ENCODE measurements at places on chromosomes 5 and 9.

GRCh38 chr5:118791926-118792734 is 196.2 kb downstream of the DTWD2 start:
- no peak for DNase-seq
- no peaks in the 10 kb centered on the region for H3K36me3 ChIP-seq
- H3K27ac ChIP-seq = no peak overlapping the region
- H3K4me1 ChIP-seq = no peaks in the 10 kb centered on the region
- no peaks in the 10 kb centered on the region for H3K27me3 ChIP-seq

DNA sequence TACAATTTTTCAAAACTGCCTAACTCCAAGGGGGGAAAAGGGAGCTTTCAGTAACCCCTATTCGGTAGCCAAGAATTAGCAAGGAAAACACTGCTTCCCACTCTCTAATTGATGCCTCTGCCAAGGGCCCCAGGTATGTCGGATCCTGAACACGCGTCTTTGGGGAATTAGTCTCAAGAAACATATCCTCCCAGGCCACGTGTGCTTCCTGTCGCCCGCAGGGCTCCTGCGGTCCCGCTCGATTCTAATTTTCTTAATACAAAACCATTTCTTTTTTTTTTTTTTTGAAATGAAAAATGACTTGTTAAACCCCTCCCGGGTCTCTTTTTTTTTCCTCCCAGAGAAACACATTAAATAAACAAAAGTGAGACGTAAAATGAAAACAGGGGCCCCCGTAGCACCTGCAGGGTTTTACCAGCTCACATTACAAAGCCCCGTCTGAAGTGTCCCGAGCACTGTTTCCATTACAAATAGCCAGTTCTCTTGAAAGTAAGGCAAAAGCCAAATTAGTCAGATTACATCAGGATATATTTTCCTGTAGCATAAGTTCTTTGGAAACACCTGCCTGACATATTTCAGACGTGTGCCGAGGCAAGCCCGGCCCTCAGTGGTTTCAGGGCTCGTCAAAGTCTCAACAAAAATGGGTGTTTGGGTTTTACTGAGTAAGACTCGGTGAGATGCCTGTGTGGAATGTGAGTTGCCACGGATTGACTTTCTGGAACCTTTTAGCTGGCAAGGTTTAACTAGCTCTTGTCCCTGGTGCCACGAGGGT is 21.5 kb downstream of the SMIM23 start:
- H3K4me1 ChIP-seq = peaks cover 4% of the 10 kb centered on the region
- H3K27ac ChIP-seq = no peak overlapping the region
- peaks cover 40% of the 10 kb centered on the region for H3K27me3 ChIP-seq
- H3K36me3 ChIP-seq = peaks cover 1% of the 10 kb centered on the region

GRCh38 chr9:135304886-135305285 is 174.7 kb upstream of the PPP1R26 start:
- no peak for DNase-seq
- no peak overlapping the region for H3K4me3 ChIP-seq
- no peaks in the 10 kb centered on the region for H3K27me3 ChIP-seq
- H3K4me1 ChIP-seq = peaks cover 3% of the 10 kb centered on the region
- no peak overlapping the region for H3K27ac ChIP-seq

DNA sequence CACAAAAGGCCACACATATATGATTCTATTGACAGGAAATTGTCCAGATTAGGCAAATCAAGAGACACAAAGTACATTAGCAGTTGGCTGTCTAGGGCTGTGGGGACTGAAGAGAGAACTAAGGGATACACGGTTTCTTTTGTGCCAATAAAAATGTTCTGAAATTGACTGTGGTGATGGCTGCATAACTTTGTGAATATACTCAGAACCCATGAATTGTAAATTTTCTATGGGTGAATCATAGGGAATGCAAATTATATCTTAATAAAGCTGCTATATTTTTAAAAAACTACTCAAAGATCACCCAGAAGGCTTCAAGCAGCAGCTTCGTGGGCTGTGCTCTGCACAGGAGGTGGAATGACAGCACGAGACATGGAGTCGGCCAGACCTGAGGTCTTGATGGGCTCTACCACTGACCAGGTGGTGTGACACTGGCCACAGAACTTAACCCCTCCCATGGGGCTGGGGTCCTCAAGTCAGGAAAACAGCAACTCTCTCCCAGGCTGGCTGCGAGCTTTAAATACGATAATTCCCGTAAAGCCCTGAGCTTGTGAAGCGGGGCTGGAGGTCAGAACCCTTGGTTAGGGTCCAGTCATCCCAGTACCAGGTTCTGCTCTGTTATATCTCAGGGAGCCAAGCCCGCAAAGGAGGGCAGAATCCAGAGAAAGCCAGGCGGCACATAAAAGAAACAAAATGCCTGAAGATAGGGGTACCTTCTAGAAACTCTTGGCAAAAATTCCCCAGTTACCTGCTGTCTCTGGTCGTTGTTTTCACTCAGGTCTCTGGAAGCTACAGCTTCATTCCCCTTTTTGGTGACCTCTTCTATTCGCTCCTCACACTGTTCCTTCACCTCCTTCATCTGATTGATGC is 59.1 kb downstream of the GOLM1 start:
- no peak overlapping the region for H3K4me3 ChIP-seq
- H3K27me3 ChIP-seq = no peaks in the 10 kb centered on the region
- H3K36me3 ChIP-seq = peaks cover 3% of the 10 kb centered on the region
- H3K27ac ChIP-seq = no peak overlapping the region
- H3K4me1 ChIP-seq = no peaks in the 10 kb centered on the region

DNA sequence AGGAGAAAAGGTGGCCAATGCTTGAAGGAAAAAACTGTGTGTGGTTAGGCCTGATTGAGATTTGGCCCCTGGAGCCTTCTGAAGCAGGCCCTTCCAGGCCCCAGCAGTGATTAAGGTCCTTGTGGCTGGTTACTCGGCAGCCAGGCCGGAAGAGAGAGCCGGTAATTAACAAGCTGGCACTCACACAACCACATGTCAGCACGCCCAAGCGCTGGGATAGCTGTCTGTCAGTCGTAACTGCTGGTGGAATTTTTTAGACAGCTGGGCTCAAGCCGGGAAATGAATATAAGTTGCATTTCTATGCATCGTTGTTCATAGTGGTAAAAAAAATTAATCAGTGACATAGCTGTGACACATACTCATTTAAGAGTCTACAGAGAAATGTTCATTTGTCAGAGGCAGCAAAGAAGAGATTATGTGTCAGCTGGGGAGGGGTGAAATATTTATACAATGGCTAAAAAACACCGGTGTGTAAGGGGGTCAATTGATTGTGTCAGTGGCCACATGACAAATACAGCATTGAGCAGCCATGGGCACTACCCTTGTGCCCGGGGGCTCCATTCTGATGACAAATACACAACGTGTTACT is 13.7 kb upstream of the ARAP3 start:
- no peaks in the 10 kb centered on the region for H3K36me3 ChIP-seq
- peaks cover 35% of the 10 kb centered on the region for H3K27me3 ChIP-seq
- no peak overlapping the region for H3K4me3 ChIP-seq
- H3K4me1 ChIP-seq = peaks cover 19% of the 10 kb centered on the region
- no peak for DNase-seq
- no peak overlapping the region for H3K27ac ChIP-seq

DNA sequence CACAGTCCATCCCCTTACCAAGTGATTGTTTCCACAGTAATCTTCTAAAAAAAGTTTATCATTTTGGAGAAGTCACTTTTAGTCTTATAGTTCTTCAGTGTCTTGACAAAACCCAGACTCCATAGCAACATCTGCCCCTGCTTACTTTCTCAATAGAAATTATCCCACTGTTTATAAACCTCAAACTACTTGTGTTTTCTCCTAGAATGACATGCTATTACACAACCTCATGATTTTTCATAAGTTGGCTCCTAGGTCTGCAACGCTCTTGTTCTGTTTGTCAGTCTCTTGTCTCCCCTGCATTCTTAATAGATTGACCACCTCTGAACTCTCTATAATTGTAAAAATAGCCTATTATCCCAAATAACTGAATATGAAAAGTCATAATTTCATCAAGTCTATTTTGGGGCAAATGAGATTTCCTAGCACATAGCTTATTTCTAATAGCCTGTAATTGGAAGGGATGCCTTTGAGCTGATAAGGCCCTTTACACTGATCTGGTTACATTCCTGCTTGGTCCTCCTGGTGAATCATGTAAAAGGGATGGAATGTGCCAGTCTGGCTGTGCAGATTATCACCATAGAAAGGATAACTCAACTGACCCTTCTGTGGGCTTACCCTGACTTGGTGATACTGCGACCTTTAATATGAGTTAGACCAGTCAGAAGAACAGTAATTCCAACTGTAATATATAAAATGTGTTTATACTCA is 69.6 kb downstream of the CHSY3 start:
- no peak overlapping the region for H3K27ac ChIP-seq
- H3K4me3 ChIP-seq = no peak overlapping the region
- no peaks in the 10 kb centered on the region for H3K4me1 ChIP-seq
- DNase-seq = no peak

GRCh38 chr9:76512826-76513225 is 53.8 kb downstream of the GCNT1 start:
- DNase-seq = no peak
- H3K27me3 ChIP-seq = peaks cover 20% of the 10 kb centered on the region
- peaks cover 1% of the 10 kb centered on the region for H3K4me1 ChIP-seq
- H3K27ac ChIP-seq = no peak overlapping the region

- H3K4me1 ChIP-seq = no peaks in the 10 kb centered on the region
- no peak for DNase-seq
- H3K4me3 ChIP-seq = no peak overlapping the region
- H3K27me3 ChIP-seq = peaks cover 18% of the 10 kb centered on the region
Measured at GRCh38 chr5:149129181-149129580, 12.1 kb upstream of the ABLIM3 start.

GRCh38 chr9:20187318-20187717 is 398.5 kb upstream of the SLC24A2 start:
- H3K27ac ChIP-seq = no peak overlapping the region
- H3K27me3 ChIP-seq = peaks cover 4% of the 10 kb centered on the region
- no peak for DNase-seq
- no peak overlapping the region for H3K4me3 ChIP-seq
- H3K36me3 ChIP-seq = peaks cover 43% of the 10 kb centered on the region

GRCh38 chr5:97090944-97091343 is 51.5 kb downstream of the LIX1 start:
- DNase-seq = no peak
- H3K4me3 ChIP-seq = no peak overlapping the region
- H3K36me3 ChIP-seq = peaks cover 6% of the 10 kb centered on the region
- peaks cover 18% of the 10 kb centered on the region for H3K4me1 ChIP-seq

- peak overlapping the region; percentile 79 for H3K4me3 ChIP-seq
- no peak for DNase-seq
- peaks cover 10% of the 10 kb centered on the region for H3K36me3 ChIP-seq
- H3K27ac ChIP-seq = peak overlapping the region; percentile 84
- peaks cover 25% of the 10 kb centered on the region for H3K4me1 ChIP-seq
Measured at GRCh38 chr5:10761933-10762775, 1.1 kb upstream of the DAP start.

GRCh38 chr5:172284611-172284980 is 1.0 kb upstream of the UBTD2 start:
- peak overlapping the region; percentile 71 for H3K27ac ChIP-seq
- H3K4me3 ChIP-seq = peak overlapping the region; percentile 82
- H3K27me3 ChIP-seq = peaks cover 13% of the 10 kb centered on the region
- DNase-seq = no peak

DNA sequence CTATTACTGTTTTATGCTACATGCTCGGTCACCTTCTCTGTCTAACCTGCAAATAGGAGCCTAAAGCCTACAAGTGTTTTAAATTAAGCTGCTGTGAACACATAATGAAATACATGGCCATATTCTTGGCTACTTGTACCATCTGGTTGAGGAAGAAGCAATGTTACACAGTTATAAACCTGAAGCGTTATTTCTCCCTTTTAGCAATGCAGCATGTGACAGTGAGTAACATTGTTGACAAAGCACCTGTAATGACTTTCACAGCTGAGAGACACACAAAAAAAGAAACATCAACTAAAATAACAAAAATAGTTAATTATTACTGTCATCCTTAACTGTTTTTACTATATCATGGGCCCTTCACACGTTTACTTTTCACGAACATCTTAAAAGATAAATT is 146.9 kb downstream of the RORB start:
- DNase-seq = no peak
- peaks cover 5% of the 10 kb centered on the region for H3K27me3 ChIP-seq
- no peaks in the 10 kb centered on the region for H3K4me1 ChIP-seq
- H3K4me3 ChIP-seq = no peak overlapping the region

GRCh38 chr5:96924016-96924443 is 11.8 kb upstream of the LNPEP start:
- H3K27me3 ChIP-seq = no peaks in the 10 kb centered on the region
- peaks cover 26% of the 10 kb centered on the region for H3K36me3 ChIP-seq
- peak overlapping the region; percentile 9 for H3K4me3 ChIP-seq
- peaks cover 39% of the 10 kb centered on the region for H3K4me1 ChIP-seq

All from activated naive CD8-positive, alpha-beta T cell treated with anti-CD3 and anti-CD28 coated beads, Interleukin-2, amount 10 ng/mL, durations not matched to agents 7 days and 5 days (primary cell).